ENCODE measurements at places on chromosomes 1 and 21.
A peak's percentile ranks its signal among the peaks of the same experiment; 100 is the strongest.

- DNase-seq = no peak
These were observed 33.9 kb upstream of the SDC3 start for GRCh38 chr1:30942326-30942963.

DNA sequence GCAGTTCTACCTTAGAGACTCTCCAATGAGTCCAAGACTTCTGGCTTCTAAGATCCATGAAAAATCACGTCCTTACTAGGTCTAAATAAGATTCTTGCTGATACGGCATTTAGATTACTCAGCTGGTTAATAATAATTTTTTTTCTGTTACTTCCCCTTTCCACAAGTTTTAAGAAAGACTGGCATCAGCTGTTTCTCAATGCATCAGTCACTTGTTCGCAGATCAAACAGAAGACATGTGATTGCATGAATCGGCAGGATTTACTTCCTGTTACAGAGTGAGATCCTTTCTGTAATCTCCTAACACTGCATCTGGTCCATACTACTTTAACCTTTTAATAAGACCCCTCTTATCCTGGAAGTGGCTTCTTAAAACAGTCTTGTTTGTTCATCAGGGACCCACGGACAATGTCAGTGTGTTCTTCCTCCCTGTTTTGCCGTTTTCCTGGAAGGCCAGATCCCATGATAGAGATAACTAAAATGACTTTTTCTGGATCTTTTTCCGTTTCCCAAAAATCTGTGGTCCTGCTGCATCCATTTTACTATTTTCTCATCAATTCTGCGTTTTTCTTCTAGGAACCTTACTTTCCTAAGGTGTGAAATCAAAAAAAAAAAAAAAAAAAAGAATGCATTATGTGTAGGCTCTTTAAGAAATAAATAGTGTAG lies 6.1 kb downstream of the NPL start:
- no peak for DNase-seq

- DNase-seq = no peak
These were observed 999.5 kb downstream of the NCAM2 start for GRCh38 chr21:21997390-21998333.

- no peak for DNase-seq
These were observed 80.5 kb downstream of the HIVEP3 start for GRCh38 chr1:41838266-41838665.

DNA sequence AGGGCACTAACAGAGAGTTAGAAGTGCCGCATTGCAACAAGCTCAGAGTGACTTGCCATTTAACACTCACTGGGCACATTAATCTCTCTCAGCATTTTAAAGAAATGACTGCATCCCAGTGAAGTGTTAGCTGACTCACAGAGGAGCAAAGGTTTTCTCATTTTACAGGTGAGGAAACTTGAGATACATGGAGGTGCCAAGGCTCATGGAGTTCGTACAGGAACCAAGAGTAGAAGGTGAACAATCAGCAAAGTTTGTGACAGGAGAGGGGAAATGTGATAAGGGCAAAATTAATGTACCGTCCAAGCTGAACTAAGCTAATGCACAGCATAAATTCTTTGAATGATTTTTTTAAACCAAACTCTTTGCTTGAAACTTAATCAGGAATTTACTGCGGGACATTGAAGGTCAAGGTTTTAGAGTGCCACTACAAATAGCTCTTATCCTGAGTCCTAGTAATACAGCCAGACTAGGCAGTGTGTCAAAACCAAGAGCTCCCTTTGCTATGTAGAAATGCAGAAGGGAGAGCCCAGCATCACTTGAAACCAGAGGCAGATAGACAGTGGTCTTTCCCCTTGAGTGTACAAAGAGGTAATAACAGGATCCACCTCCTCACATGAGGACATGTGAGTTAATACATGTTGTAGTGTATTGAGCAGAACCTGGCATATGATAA lies 22.4 kb upstream of the NTPCR start:
- no peak for DNase-seq

DNA sequence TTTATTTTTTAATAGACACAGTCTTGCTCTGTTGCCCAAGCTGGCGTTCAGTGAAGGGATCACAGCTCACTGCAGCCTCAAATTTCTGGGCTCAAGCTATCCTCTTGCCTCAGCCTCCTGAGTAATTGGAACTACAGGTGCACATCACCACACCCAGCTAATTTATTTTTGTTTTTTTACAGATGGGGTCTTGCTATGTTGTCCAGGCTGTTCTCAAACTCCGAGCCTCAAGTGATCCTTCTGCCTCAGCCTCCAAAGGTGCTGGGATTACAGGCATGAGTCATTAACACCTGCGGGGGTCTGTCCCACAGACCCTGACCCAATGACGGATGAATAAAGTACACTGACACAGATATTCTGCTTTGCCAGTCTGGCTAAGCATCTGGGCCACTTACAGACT lies 33.6 kb upstream of the ZZZ3 start:
- DNase-seq = no peak

DNA sequence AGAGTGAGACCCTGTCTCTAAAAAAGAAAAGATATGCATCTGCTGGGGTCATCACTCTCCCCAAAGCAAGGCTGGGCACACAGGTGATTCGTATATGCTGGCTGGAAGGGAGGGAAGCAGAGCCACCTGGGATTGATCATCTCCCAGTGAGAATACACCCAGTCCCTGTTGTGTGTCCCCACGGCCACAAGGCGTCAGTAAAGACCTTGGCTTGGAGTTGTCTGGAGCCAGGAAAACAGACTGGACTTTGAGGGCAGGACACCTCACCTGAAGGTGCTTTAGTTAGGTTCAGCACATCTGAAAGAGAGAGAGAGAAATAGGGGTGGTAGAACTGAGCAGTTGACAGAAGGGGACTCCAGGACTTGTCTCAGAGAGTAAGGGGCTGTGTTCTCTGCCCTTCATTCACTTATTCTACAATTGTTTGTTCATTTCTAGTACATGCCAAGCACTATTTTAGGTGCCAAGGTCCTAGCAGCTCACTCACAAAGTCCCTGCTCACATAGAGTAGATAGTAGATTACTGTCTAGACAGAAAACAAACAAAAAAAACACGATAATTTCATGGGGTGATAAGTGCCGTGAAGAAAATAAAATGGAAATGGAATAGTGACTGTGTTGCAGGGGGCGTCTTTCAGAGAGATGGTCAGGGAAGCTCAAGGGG lies 13.5 kb downstream of the CITED4 start:
- peak; percentile 54 for DNase-seq

DNA sequence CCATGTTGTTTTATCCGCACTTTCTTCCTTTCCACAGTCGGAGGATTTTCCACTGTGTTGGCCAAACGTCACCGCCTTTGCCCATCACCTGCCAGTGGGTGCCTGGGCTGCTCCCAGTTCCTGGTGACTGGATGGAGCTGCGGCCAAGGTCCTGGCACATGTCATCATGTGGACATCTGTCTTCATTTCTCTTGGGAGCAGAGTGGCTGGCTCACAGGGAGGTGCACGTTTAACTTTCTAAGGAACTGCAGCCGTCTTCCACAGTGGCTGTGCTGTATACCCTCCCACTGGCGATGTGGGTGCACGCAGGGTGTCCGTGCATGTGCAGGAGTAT lies 19.5 kb upstream of the RNF223 start:
- no peak for DNase-seq

GRCh38 chr1:6440198-6441126 lies 15.9 kb downstream of the ESPN start:
- DNase-seq = no peak

DNA sequence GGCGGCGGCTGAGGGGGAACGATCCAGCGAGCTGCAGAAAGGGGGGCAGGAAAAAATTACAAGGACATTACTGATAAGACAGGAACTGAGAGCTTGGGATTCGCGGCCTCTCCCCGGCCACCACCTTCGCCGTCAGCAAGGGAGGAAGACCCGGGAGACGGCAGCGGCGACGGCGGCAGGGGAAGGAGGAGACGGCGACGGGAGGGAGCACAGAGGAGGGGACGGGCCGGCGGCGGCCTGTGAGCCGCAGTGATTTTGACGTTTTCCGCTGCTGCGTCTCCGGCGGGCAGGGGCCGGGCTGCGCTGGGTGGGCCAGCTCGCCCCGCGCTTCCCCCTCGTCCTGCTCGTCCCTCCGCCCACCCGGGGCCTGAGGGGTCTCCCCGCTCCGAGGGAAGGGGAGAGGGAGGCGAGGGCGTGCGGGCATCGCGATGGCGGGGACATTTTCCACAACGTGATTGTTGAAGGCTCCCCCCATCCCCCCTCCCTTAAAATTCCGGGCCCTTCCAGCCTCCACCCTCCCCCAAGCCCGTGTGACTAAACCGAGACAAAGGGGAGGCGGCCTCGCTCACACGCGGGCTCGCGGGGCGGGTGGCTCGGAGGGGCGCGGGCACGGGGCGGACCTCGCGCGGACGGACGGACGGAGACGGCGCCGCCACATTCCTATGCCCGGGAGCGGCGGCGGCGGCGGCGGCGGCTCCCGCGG lies 407 bp downstream of the CAMSAP2 start:
- peak; percentile 67 for DNase-seq

GRCh38 chr1:85049735-85050166 lies 1.5 kb upstream of the MCOLN3 start:
- no peak for DNase-seq

DNA sequence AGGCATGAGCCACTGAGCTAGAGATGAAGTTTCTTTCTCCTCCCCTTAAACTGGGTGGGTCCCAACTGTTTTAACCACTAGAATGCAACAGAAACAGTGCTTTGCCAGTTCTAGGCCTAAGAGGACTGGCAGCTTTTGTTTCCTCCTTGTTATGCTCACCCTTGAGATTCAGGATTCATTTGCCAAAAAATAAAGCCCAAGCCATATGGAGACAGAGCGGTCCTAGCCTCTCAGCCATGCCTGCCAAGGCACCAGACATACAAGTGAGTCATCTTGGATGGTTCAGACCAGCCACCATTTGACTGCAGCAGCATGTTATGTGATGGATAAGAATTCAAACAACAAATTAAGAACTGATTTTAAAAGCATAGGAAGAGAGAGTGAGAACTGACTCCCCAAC lies 38.1 kb upstream of the STUM start:
- no peak for DNase-seq

DNA sequence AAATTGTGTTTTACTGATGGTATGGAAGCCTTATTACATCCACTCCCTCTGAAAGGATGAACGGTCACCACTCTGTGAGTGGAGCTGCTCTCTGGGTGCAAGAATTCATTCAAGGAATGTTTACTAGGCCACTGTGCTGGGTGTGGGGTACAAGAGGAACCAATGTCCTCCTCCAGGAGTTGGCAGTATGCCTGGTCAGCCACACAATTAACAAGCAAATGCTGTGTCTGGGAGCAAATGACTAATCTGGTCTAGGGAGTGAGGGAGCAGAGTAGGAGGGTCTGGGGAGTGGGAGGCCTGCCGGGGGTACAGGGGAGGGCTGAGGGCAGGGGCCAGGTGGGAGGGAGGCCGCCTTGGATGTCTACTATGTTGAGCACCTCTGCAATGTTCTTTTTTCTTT lies 27.2 kb upstream of the TDRD10 start:
- DNase-seq = no peak

- no peak for DNase-seq
These were observed 54.7 kb upstream of the MAN1A2 start for GRCh38 chr1:117312453-117313138.

DNA sequence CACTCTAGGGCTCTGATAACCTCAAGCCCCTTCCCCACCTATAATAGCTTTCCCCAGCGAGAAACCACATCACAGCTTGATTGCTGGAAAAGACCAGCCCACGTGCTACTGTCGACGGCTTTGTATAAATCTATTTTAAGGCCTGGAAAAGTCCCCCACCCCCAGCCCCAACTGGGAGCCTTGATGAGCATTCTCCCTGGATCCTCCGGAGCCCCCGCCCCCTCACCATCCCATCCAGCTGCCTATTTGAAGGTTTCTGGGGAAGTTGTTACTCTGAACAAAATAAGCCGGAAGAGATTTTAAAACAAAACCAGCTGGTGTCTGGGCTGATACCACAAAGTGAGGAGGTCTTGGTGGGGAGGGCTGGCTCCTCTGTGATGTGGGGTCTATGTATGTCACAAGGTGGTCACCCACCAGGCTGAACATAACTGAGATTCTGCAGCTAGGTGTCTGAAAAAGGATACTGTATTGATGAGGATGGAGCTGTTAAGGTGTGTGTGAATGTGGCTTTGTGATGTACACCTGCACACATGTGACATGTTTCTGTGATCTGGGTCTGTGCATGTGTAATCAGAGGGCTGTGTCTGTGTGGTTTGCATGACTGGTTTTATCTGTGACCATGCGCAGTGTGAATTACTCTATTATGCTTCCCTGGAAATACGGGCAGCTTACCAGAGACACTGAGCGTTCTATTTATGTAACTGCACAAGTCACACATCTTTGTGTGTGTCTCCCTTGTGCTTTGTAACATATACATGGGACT lies 25.0 kb downstream of the RIMS3 start:
- no peak for DNase-seq

DNA sequence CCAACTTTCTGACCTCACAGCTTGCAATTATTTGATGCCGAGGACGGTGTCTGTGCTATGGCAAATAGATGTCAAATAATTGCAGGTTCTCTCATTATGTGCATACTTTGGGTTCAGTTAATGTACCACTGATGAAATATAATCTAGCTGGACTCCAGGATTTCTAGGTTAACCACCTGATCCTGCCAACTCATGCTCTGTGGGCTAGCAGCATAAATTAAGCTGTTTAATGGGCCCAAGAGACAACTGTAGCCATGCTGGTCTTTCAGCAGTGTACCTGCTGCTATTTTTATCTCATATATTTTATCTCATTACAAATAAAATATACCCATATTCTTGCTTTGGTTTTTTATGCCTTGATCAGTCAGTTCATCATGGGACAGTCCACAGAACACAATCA lies 43.3 kb upstream of the HP1BP3 start:
- DNase-seq = no peak

GRCh38 chr1:53731043-53731600 lies 7.8 kb downstream of the GLIS1 start:
- DNase-seq = no peak

GRCh38 chr1:78651241-78651640 lies 1.6 kb downstream of the IFI44 start:
- DNase-seq = no peak
